Stimulated activated CD4-positive, alpha-beta T cell treated with anti-CD3 and anti-CD28 coated beads, TNF-alpha, amount 100 ng/mL, for 4 hours (primary cell): ENCODE measurements at places on chromosomes 6 and 20.
A peak's percentile ranks its signal among the peaks of the same experiment; 100 is the strongest.

GRCh38 chr20:56801971-56802755, 173.1 kb downstream of the TFAP2C start:
- DNase-seq = no peak

GRCh38 chr6:105667056-105667455, 264.2 kb upstream of the PREP start:
- no peak for DNase-seq

DNA sequence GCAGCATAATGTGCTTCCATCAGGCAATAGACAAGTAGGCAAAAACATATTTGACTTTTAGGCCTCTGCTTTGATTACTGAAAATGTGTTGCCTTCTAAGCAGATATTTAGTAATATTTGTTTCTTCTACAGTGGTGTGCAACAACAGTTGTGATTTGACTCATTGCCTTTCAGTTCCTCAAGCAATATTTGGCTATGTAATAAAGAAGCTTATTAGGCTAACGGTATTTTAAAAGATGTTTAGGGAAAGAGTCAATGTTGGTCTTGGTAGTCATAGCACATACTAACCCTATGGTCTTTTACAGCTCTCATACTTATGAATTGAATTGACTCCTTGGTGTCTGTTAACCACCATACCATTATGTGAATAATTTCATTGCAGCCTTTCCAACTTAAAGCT, 124.1 kb downstream of the GRIK2 start:
- no peak for DNase-seq

GRCh38 chr20:58408603-58409246, 19.7 kb downstream of the VAPB start:
- DNase-seq = no peak

DNA sequence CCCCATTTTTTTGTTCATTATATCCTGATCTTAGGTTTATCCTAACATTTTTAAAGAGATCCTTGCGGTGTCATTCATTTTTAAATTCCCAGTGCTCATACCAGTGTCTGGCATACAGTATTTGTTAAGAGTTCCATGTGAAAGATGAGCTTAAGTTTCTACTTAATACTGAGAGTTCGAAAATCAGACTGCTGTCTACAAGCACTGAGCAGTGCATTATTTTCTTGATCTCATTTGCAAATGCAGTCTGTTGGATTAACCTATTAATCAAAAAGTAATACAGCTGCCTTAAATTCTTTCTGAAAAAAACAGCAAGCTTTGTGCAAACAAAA, 663 bp downstream of the COQ3 start:
- DNase-seq = no peak

- peak; percentile 93 for DNase-seq
Observed at GRCh38 chr20:43457640-43458421, at the start of gene SRSF6. SRSF6 (plus strand) TSS chr20:43457896; CDS start chr20:43458034, 138 bp downstream.

- no peak for DNase-seq
Observed at GRCh38 chr6:85493389-85493788, 43.5 kb downstream of the NT5E start.

DNA sequence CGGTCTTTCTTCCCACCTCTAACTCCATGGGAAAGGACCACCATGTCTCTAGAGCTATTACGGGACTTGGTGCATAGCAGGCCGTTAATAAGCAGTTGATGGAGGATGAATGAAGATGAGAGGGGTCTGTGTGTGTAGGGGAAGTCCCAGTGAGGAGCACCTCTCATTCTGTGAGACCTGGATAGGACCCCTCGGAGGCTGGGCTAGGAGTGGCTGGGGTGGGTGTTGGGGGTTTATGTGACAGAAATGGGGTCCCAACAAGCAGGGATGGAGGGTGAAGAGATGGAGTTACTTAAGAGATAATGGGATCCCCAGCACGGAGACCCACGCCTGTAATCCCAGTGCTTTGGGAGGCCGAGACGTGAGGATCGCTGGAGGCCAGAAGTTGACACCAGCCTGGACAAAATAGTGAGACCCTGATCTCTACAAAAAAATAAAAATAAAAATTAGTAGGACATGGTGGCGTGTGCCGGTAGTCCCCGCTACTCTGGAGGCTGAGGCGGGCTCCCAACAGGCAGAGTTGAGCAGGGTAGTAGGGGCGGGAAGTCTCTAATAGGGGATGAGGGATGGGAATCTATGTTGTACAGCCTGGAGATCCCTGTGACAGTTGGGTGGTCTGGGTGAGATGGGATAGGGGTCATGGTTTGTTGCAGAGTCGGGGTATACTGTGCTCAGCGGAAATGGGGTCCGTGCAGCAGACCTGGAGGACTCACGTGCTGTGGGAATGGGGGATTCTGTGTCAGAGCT, 677 bp upstream of the ZNF341 start:
- DNase-seq = no peak

DNA sequence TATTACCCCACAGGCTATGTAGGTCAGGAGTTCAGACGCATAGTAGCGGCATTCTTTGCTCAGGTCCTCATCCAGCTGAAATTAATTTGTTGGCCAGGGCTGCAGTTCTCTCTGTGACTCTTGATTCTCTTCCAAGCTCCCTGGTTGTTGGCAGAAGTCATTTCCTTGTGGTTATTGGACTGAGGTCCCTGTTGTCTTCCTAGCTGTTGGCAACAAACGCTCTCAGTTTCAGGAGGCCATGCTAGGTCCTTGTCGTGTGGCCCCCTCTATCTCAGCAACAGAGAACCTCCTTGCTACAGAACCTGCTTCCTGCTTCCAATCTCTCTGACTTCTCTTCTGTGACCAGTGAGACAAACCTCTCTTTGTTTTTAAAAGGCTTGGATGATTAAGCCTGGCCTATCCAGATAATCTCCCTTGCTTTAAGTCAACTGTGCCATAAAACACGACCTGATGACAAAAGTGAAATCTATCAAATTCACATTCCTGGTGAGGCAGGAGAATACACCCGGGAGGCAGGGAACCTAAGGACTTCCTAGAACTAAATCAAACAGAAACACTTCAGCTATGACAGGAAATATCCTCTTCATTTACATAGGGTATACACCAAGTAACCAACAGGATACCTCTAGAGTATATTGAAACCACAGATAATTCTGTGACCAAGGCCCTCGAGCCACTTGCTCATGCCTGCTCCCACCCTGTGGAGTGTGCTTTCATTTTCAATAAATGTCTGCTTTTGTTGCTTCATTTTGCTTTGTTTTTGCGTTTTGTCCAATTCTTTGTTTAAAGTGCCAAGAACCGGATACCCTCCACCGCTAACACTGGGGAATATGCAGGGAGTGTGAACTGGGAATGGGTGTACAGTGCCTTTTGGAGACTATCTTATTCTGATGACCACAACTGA, 196.0 kb downstream of the BTBD3 start:
- DNase-seq = no peak

DNA sequence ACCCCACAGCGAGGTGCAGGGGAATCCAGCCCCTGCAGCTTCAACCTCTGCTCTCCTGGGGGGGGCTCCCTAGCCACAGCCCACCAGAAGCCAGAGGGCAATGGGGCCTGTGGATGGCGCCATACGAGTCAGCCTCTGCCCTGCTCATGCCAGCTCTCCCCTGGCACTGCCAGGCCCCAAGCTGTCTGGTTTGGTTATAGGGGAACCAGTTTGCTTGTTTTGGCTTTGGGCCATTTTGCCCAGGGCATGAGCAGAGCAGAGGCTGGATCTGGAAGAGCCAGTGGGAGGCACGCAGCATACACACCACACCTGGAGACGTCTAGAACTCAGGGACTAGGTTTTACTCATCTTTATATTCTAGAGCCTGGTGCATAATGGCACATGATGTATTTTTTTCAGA, 66.7 kb upstream of the SLC22A16 start:
- DNase-seq = no peak

DNA sequence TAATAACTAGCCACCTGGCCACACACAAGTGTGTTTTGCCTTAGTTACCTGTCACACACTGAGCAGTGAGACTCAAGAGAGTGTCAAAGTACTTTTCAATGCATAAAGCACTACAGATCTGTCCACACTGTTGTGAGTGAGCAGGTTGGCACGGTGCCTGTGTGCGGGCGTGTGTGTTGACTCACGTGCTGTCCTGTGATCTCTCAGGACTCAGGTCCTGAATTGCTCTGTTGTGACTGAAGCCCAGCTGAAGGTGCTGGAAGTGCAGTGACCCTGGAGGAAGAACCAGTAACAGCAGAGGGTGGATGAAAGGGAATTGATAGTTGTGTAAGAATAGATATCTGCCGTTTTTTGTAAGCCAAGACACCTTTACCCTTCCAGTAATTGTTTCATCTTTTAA, 18.3 kb downstream of the SLC16A10 start:
- no peak for DNase-seq

DNA sequence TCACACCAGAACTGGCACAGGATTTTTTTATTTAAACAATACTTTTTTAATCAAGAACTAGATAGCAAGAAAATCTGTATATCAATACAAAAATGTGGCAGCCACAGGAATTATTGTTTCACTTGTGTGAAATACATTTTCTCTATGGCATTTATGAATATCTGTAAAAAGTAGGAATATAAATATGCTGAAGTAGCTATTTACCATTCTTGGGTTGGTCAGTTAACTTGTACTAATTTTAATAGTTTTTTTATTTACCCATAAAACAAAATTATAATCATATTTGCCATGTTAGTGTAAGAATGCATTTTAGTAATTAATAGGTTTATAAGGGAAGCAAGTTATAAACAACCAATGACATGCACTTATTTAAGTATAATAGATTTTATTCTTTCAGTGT, 31.4 kb upstream of the TMEM30A start:
- DNase-seq = no peak

DNA sequence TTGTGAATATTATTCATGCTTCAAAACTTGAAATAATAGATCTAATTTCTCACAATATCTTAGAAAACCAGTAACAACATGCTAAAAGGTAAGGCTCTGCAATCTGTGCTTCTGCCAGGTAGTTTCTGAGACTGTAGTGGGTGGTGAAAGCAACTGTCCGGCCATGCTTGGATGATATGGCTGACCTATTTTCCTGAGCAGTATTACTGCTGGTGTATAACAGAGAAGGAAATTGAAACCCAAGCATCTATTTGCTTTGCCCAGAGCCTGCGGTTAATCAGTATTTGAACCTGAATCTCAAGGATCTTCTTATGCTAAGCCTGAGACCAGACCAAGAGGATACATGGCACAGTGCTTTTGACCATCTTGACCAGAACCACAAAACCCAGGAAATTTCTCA, 563.8 kb downstream of the COL12A1 start:
- no peak for DNase-seq

GRCh38 chr20:17380801-17381200, 150.4 kb downstream of the BFSP1 start:
- DNase-seq = no peak

DNA sequence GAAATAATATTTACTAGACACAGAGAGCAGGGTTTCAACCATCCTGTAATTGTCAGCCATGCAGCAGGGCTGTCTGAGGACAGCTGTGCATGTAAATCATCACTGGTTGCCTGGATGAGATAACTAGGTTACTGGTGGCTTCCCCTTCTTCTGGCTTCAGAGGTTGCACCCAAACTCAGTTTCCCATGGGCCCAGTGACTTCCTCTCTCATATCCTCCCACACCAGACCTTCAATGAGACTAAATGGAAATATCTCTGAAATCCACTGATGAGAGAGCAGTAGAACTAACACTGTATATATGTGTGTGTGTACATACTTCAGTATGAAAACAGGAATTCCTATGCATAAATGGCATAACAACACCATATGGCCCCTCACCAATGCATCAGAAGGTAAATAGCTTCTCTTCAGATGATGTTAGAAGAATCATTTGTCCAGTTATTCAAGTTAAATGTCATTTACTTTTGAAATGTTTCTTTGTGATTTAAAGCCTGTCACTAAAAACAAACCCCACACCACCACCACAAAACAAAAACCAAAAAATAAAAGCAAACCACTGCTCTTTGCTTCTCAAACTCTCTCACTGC, 51.0 kb upstream of the IL20RA start:
- no peak for DNase-seq

DNA sequence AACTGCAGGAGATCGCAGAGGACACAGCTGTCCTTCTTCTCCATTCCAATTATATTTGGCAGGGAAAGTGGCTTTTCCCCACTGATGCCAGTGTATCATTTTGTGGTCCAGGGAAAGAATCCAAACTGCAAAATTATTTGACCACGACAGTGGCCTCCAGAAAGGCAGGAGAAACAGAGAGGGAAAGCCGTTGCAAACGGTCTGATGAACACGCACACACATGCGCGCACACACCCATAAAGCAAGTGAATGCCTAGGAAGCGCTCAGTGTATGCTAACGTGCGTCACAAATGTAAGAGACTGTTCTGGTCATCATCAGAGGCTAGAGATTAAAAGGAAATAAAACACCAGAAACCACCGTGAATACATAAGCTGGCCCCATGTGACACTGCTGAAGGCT, 54.0 kb downstream of the NPEPL1 start:
- DNase-seq = no peak

- no peak for DNase-seq
Observed at GRCh38 chr6:37535759-37536490, 36.2 kb upstream of the CCDC167 start.

DNA sequence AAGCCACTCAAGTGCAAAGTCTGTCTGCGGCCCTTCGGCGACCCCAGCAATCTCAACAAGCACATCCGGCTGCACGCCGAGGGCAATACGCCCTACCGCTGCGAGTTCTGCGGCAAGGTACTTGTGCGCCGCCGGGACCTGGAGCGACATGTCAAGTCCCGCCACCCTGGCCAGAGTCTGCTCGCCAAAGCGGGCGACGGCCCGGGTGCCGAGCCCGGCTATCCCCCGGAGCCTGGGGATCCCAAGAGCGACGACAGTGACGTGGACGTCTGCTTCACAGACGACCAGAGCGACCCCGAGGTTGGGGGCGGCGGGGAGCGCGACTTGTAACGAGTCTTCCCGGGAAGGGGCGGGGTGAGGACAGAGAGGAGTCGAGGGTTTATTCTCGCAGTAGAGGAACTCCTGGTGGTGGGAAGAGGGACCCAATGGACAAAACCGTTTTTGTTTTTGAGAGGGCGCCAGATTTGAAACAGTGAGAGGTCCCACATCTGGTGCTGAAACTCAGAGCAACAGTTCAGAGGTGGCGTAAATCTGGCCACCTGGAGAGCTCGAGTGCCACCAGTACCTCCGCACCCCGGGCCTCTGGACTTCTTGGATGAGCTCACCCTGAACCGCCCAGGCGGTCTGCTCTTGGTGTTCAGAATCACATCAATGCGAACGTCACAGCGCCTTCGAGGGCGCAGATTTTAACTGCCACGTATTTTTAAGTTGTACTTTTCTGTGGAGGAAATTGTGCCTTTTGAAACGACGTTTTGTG, 8.0 kb downstream of the PRDM13 start:
- no peak for DNase-seq

DNA sequence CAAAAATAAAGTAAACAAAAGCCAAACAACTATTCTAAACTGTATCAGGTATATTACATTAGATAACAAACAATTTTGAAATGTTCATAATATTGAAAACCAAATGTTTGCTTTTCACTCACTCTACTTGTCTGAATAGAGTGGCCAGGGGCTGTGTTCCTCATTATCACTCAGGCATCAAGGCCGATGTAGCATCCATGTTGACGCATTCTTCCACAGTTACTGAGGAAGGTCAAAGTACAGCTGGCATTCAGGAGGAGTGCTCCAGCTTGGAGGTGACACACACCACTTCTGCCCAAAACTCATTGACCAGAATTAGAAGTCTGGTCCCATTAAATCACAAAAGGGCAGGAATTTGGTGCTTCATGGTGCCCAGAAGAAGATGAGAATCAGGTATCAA, 137.6 kb upstream of the MANEA start:
- no peak for DNase-seq
